HS-27A (cell line): ENCODE measurements at places on chromosomes 11 and 22.

GRCh38 chr11:75268626-75269366 is 28.2 kb downstream of the TPBGL start:
- DNase-seq: no peak

DNA sequence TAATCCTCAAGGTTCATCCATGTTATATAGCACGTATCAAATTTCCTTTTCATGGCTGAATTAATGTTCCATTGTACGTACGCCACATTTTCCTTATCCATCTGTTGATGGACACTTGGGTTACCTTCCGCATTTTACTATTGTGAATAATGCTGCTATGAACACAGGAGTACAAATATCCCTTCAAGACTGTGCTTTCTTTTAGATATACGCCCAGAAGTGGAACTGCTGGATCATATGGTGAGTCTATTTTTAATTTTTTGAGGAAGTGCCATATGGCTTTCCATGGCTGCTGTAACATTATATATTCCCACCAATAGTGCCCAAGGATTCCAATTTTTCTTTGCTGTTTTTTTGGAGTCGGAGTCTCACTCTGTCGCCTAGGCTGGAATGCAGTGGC is 6.0 kb downstream of the MRPL40 start:
- no peak for DNase-seq

GRCh38 chr11:128653801-128654231 is 40.1 kb upstream of the FLI1 start:
- no peak for DNase-seq

- DNase-seq: no peak
These were observed 91.1 kb downstream of the STIM1 start for GRCh38 chr11:3946455-3947017.

- DNase-seq: no peak
These were observed 624.3 kb upstream of the TENM4 start for GRCh38 chr11:80065086-80065485.
